ENCODE measurements at places on chromosomes 1 and 21.

DNA sequence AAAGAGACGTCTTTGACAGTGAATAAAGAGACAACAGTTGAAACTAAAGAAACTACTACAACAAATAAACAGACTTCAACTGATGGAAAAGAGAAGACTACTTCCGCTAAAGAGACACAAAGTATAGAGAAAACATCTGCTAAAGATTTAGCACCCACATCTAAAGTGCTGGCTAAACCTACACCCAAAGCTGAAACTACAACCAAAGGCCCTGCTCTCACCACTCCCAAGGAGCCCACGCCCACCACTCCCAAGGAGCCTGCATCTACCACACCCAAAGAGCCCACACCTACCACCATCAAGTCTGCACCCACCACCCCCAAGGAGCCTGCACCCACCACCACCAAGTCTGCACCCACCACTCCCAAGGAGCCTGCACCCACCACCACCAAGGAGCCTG, 68.5 kb downstream of the TPR start:
- DNase-seq = no peak

GRCh38 chr1:53460666-53461322, 1.6 kb downstream of the DMRTB1 start:
- DNase-seq = no peak

GRCh38 chr21:44955798-44956175, 16.0 kb downstream of the SLX9 start:
- DNase-seq = no peak

- DNase-seq = no peak
These were observed 12.0 kb downstream of the HMGB4 start for GRCh38 chr1:33875862-33876261.

DNA sequence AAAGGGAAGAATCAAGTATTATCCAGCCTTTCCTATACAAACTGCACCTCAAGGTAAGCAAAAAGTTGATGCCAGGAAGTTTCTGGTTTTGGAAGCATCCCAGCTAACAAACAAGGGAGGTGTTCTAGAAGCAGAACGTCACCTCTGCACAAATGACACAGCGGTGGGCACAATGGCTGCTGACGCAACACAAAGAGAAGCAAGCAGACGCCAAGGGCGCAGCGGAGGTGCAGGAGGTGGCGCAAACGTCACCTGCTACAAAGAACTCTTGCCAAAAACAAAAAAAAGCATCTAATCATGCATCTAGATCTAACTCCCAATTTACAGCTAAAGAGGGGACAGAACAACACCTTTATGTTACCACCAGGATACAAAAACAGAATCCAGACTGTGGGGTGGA, 88.5 kb downstream of the NPHP4 start:
- no peak for DNase-seq

- no peak for DNase-seq
These were observed 329.5 kb upstream of the ADGRL2 start for GRCh38 chr1:81471255-81471654.

- no peak for DNase-seq
These were observed 71.0 kb downstream of the OLFML2B start for GRCh38 chr1:161952607-161953172.
